MCF 10A (cell line): ENCODE measurements at places on chromosomes 12 and 14. TPM values are rescaled to one million over a fixed set of nuclear protein-coding genes. Genes with fewer than 3 reads are reported as not detected.

- no peak for DNase-seq
- no peak overlapping the region for H3K4me3 ChIP-seq
- H3K4me1 ChIP-seq = no peaks in the 10 kb centered on the region
- no peak overlapping the region for H3K27ac ChIP-seq
- no peaks in the 10 kb centered on the region for H3K36me3 ChIP-seq
Observed at GRCh38 chr12:40168868-40169267, 55.9 kb upstream of the LRRK2 start.

Gene SYNE2
- total RNA-seq = 51.2 and 67.4 TPM in 2 replicates

GRCh38 chr12:88889326-88890110 is 309.2 kb upstream of the KITLG start:
- peak; percentile 62 for DNase-seq
- no peaks in the 10 kb centered on the region for H3K36me3 ChIP-seq
- no peaks in the 10 kb centered on the region for H3K27me3 ChIP-seq
- H3K27ac ChIP-seq = no peak overlapping the region

DNA sequence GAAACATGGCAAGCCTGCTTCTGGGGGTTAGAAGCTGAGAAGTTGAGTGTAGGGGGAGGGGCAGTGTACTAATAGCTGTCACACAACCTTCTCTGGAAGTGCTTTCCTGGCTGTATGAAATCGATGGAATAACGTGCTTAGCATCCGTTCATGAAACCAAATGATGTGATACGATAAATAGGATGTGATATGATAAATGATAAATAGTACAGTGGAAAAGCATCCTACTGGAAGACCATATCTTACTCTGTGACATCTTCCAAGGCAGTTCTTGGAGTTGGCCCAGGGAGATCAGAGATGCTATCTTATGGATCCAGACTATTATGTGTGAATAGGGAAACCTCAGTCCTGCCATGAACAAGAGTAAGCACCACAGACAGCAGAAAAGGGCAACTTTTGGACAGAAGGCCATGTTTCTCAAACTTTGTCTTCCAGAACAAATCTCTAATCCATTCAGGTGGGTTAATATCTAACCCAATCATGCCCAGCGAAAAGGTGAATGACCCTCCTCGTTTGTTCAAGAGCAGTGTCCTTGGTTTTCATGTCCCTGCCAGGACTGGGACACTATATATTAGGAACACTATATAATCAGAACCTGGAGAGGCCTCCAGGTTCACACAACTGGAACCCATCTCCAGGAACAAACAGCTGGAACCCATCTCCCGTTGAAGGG is at the start of gene ANG:
TSS of gene ANG (plus strand) at position 598 of the 673 bp plus-strand sequence. CDS start 4,801 bp downstream, outside the sequence.
- no peaks in the 10 kb centered on the region for H3K36me3 ChIP-seq

- no peaks in the 10 kb centered on the region for H3K36me3 ChIP-seq
- no peak overlapping the region for H3K27ac ChIP-seq
- DNase-seq = no peak
- peaks cover 8% of the 10 kb centered on the region for H3K27me3 ChIP-seq
Observed at GRCh38 chr14:47988175-47988574, 312.8 kb upstream of the MDGA2 start.

Gene CFAP73
- total RNA-seq = not detected in 2 replicates

GRCh38 chr14:52844262-52845060 is 53.1 kb upstream of the GNPNAT1 start:
- H3K4me3 ChIP-seq = no peak overlapping the region
- no peak for DNase-seq
- H3K27me3 ChIP-seq = no peaks in the 10 kb centered on the region
- no peaks in the 10 kb centered on the region for H3K36me3 ChIP-seq
- peaks cover 11% of the 10 kb centered on the region for H3K4me1 ChIP-seq

DNA sequence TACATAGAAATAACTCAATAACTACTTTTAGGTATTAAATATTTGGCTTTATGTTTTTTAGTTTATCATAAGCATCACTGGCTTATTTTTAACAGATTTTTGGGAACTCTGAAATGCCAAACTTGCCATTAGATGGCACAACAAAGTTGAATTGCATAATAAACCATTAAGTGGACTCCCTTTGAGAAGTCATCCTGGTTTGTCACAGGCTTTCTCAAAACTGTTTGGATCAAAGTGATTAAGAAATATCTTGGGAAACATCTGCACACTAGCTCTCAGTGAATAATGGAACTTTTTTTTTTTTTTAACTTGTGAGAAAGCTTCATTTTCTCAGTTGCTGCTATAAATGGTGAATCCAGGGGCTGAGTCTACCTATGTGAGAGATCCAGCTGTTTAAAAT is 4.3 kb downstream of the SLC16A7 start:
- H3K36me3 ChIP-seq = peaks cover 13% of the 10 kb centered on the region
- H3K27me3 ChIP-seq = no peaks in the 10 kb centered on the region
- peak; percentile 57 for DNase-seq
- no peak overlapping the region for H3K27ac ChIP-seq

Gene NRXN3
- not detected in 2 replicates for total RNA-seq

DNA sequence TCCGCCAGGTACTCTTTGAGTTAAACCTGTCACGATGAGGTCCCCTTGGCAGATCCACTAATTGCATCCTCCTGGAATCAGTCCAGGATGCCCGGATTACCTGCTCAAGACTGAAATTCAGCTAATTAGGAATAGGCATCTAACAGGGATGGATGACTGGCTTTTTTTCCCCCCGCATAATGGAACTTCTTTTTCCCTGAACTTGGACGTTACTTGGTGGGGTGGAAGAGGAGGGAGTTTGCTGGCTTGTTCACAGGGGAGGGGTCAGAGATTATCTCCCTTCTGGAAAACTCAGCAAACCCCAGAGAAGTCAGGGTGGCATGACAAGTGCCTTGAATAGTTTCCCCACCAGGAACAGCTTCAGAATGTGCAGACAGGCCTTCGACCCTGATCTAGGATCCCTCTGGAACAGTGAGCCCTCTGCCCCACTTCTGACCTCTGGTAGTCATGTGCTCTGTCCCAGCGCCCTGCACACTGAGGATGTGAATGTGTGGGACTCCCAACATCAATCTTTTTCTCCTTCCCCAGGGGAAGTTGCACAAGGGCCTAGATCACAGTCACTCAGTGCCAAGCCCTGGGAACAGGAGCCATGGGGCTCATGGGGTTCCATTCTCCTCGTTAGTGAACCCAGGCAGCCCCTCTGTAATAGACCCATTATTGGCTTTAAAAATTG is 142.5 kb downstream of the SMOC1 start:
- no peak overlapping the region for H3K27ac ChIP-seq
- DNase-seq = no peak
- peaks cover 17% of the 10 kb centered on the region for H3K4me1 ChIP-seq
- H3K36me3 ChIP-seq = no peaks in the 10 kb centered on the region

Gene AICDA
- not detected in 2 replicates for total RNA-seq

Gene CPNE6
- total RNA-seq = not detected in 2 replicates

Gene KCNMB4
- total RNA-seq = not detected in 2 replicates

DNA sequence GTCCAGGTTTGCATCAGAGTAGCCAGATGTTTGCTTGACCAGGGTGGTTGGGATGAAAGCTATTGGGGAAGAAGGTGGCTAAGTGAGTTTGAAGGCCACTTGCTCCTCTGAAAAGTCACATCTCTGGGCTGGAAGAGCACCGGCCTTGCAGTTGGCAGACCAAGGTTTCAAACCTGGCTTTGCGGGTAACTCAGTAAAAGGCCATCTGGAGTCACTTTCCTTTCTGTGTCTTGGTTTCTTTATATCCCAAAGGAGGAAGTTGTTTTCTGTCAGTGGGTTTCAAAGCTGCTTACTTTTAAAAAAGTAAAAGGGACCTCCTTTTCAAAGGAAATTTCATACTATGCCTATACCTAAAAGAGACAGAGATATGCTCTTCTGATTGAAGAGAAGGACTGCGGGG is 26.2 kb upstream of the CMA1 start:
- no peaks in the 10 kb centered on the region for H3K36me3 ChIP-seq
- no peak overlapping the region for H3K4me3 ChIP-seq
- no peak for DNase-seq
- H3K27me3 ChIP-seq = no peaks in the 10 kb centered on the region
- no peak overlapping the region for H3K27ac ChIP-seq
